ENCODE measurements at places on chromosomes 2 and 18. TPM values are rescaled to one million over a fixed set of nuclear protein-coding genes. Genes with fewer than 3 reads are reported as not detected.

Gene IL1RN
- 3.2 TPM for total RNA-seq

- H3K36me3 ChIP-seq = no peaks in the 10 kb centered on the region
- H3K27me3 ChIP-seq = no peaks in the 10 kb centered on the region
- DNase-seq = peak; percentile 71
- no peaks in the 10 kb centered on the region for H3K4me1 ChIP-seq
- no peak overlapping the region for H3K4me3 ChIP-seq
Observed at GRCh38 chr2:44016282-44016681, 20.5 kb upstream of the LRPPRC start.

Gene IL36B
- not detected for total RNA-seq

DNA sequence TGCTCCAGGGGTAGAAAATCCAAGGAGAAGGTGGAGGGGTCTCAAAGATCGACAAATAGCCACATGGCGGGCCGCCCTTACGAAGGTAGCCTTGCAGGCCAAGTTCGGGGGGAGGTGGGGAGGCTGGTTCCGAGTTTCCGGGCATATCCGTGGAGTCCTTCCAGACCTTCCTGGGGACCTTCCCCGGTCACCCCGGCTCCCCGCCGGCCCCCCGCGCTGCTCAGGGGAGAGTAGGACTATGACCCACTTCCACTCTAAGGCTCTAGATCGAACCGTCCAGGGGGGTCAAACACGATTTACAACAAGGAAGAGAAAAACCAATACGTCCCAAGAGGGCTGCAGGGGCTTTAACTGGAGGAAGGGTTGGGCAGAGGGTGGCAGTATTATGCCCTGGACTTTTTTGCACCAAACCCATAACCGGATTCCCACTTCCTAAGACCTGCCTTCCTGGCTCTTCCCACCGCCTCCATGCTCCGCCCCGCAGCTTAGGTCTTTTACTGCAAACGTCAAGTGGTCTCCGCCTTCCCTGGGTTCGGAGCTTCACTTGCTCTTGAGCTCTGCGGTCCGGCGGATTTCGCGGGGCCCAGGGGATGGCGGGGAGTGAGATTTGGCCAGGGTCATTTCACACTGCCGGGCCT, 779 bp upstream of the LYPD6 start:
- H3K4me3 ChIP-seq = peak overlapping the region; percentile 75
- H3K27me3 ChIP-seq = no peaks in the 10 kb centered on the region
- no peaks in the 10 kb centered on the region for H3K4me1 ChIP-seq
- no peaks in the 10 kb centered on the region for H3K36me3 ChIP-seq

GRCh38 chr2:69916106-69916505, 1.2 kb downstream of the MXD1 start:
- H3K36me3 ChIP-seq = no peaks in the 10 kb centered on the region
- H3K27ac ChIP-seq = no peak overlapping the region
- H3K27me3 ChIP-seq = no peaks in the 10 kb centered on the region
- peak overlapping the region; percentile 89 for H3K4me3 ChIP-seq
- no peak for DNase-seq

Gene LYPD1
- 1.3 TPM for total RNA-seq

- peak; percentile 15 for DNase-seq
- H3K36me3 ChIP-seq = no peaks in the 10 kb centered on the region
- H3K4me1 ChIP-seq = no peaks in the 10 kb centered on the region
- H3K4me3 ChIP-seq = peak overlapping the region; percentile 2
- H3K27ac ChIP-seq = no peak overlapping the region
Observed at GRCh38 chr2:230124757-230125431, 56.2 kb upstream of the SLC16A14 start.

GRCh38 chr2:40480596-40480995, 28.7 kb upstream of the SLC8A1 start:
- H3K36me3 ChIP-seq = no peaks in the 10 kb centered on the region
- no peak for DNase-seq
- H3K27ac ChIP-seq = no peak overlapping the region
- H3K4me3 ChIP-seq = no peak overlapping the region
- no peaks in the 10 kb centered on the region for H3K4me1 ChIP-seq

Gene NT5C1B
- total RNA-seq = 59.4 TPM

Gene SGPP2
- 3.1 TPM for total RNA-seq

DNA sequence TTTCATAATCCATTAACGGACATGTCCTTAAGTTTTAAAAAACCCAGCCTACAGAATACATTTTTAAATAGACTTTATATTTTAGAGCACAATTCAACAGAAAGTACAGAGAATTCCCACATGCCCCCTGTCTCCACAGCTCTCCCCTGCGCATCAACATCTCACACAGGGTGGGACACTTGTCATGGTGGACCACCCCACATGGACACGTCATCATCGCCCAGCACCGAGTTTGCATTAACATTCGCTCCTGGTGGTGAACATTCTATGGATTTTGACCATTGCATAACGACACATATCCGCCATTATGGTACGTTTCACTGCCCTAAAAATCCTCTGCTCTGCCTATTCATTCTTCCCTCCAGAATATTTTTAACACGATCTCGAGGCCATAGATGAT, 1.1 kb upstream of the KCNF1 start:
- no peak for DNase-seq
- no peaks in the 10 kb centered on the region for H3K27me3 ChIP-seq
- no peak overlapping the region for H3K27ac ChIP-seq
- no peak overlapping the region for H3K4me3 ChIP-seq

GRCh38 chr2:3282056-3282998, 95.3 kb downstream of the EIPR1 start:
- no peaks in the 10 kb centered on the region for H3K36me3 ChIP-seq
- no peak overlapping the region for H3K27ac ChIP-seq
- H3K4me3 ChIP-seq = no peak overlapping the region
- no peaks in the 10 kb centered on the region for H3K27me3 ChIP-seq
- no peaks in the 10 kb centered on the region for H3K4me1 ChIP-seq

DNA sequence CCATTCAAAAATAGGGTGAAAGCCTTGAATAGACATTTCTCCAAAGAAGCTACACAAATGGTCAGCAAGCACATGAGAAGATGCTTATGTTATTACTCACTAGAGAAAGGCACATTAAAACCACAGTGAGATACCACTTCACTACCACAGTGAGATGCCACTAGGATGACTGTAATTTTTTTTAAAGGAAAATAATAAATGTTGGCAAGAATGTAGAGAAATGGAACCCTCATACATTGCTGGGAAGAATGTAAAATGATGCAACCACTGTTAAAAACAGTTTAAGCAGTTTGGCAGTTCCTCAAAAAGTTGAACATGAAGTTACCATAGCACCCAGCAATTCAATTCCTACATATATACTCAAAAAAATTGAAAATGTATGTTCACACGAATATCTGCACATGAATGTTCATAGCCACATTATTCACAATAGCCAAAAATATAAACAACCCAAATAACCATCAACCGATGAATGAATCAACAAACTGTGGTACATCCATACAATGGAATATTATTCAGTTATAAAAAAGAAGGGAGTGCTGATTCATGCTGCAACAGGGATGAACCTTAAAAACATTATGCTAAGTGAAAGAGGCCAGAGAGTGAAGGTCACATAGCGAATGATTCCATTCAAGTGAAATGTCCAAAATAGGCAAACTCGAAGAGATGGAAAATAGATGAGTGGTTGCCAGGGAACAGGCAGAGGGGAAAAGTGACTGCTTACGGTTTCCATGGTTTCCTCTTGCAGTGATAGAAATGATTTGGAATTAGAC, 156.2 kb upstream of the NDUFV2 start:
- no peaks in the 10 kb centered on the region for H3K36me3 ChIP-seq
- H3K4me1 ChIP-seq = no peaks in the 10 kb centered on the region
- no peak overlapping the region for H3K4me3 ChIP-seq
- DNase-seq = no peak
- H3K27ac ChIP-seq = no peak overlapping the region
- no peaks in the 10 kb centered on the region for H3K27me3 ChIP-seq
